Fibroblast of skin of back (primary cell): ENCODE measurements at places on chromosomes 3 and 15.

DNA sequence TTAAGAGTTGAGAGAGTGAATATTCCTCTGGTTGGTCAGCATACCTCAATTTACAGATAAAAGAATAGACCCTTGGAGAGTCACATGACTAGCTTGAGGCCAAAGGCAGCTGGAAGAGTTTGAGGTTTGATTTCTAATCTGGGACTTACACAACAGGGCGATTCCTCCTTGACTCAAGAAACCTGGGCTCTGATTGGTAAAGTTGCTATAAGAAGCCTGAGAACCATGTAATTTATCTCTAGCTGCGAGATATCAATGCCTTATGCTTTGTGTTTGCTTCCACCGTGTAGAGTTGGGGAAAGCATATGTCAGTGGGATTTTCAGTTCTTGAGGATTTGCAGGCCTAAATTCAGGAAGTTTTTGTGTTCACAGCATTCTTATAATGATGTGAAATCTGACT is 206.0 kb downstream of the KLHL25 start:
- DNase-seq: peak; percentile 23

DNA sequence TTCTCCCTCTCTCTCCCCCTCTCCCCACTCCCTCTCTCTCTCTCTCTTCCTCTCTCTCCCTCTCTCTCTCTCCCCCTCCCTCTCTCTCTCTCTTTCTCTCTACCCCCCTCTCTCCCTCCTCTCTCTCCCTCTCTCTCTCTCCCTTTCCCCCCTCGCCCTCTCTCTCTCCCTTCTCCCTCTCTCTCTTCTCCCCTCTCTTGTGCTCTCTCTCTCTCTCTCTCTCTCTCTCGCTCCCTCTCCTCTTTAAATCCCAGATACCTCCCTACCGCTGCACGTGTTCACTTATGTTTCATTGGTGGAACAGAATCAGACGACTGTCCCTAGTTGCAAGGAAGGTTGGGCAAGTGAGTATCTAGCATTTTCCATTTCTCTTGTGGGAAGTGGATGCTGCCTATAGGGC is 166.5 kb downstream of the EBLN2 start:
- no peak for DNase-seq

- peak; percentile 77 for DNase-seq
These were observed 3.2 kb downstream of the ITGB5 start for GRCh38 chr3:124883766-124884473.

DNA sequence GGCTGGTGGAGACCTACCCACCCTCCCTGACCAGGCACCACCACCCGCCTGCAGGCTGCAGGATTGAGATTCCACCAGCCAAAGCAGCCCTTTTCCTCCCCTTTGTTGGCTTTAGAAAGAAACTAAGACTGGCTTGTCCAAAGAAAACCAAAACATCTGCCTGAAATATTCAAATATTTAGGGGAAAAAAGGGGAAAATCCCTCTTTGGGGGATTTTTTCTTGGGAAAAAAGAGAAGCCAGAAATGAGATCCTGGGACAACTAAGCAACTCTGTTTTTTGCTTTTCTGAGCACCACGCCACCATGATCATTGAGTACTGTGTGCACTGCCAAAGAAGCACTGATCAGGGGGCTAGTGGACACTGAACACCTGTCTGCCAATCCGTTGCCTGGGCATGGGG is 2.6 kb downstream of the DCLK3 start:
- no peak for DNase-seq
